ENCODE measurements at places on chromosomes 4 and X. TPM values are rescaled to one million over a fixed set of nuclear protein-coding genes. Genes with fewer than 3 reads are reported as not detected.

Gene FGD1
- not detected for total RNA-seq

Gene HPSE
- total RNA-seq, result 13.7 TPM

DNA sequence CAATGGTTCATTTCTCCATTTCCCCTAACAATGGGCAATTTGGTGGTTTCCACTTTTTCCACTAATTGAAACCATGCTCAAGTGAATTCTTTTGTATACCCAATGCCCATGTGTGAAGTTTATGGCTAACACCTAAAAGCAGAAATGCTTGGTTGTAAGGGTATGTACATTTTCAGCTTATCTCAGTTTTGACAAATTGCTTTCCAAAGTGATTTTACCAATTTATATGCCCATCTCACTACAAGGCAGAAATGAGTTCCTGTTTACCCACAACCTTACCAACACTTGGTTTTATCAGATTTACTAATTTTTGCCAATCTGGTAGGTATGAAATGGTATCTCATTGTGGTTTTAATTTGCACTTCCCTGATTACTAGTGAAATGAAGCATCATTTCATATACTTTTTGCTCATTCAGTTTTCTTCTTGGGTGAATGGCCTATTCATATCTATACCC lies 14.8 kb downstream of the GPR34 start:
- peak; percentile 78 for ATAC-seq

DNA sequence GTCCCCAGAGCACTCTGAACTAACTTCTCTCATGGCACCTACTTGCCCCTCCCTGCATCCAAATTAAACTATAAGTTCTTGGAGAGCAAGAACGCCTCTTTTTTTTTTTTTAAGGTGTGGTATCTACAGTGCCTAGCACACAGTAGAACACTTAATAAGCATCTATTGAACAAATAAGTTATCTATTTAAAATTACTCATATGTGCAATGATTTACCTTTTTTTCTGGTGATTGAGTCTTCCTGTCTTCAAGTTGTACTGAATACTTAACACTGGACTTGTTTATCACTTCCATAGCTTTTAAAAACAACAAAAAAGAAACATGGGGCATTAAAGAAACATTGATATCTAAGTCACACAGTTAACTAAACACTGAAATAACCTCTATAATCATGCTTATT lies 29.1 kb downstream of the HAUS3 start:
- ATAC-seq, result no peak

- no peak for ATAC-seq
Observed at GRCh38 chr4:41796545-41797210, 48.2 kb upstream of the PHOX2B start.

- no peak for ATAC-seq
Observed at GRCh38 chr4:39451423-39452023, 7.2 kb downstream of the RPL9 start.

DNA sequence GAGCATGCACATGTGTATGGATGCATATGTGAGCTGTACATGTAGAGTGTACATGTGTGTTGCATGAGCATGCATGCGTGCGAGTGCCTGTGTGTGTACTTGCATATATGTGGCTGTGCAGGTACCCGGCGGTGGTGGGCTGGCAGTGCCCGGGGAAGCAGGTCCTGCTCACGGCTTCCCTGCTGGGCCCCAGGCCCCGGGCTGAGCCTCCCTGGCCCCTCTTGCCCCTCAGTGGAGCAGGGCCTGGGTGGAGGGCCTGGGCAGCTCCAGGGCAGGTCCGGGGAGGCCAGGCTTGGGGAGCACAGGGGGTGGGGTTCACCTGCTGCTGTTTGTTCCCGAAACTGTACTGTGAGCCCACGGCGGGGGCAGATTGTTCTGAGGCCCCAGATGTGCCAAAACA lies 9.4 kb downstream of the NAT8L start:
- ATAC-seq, result no peak

GRCh38 chr4:120018786-120019185 lies 47.9 kb downstream of the MAD2L1 start:
- ATAC-seq, result no peak
